ENCODE measurements at places on chromosomes 11 and 22.

GRCh38 chr11:57798905-57799559, 37.4 kb downstream of the CTNND1 start:
- no peak for DNase-seq

GRCh38 chr11:117239295-117239694, 6.8 kb downstream of the RNF214 start:
- DNase-seq: no peak

DNA sequence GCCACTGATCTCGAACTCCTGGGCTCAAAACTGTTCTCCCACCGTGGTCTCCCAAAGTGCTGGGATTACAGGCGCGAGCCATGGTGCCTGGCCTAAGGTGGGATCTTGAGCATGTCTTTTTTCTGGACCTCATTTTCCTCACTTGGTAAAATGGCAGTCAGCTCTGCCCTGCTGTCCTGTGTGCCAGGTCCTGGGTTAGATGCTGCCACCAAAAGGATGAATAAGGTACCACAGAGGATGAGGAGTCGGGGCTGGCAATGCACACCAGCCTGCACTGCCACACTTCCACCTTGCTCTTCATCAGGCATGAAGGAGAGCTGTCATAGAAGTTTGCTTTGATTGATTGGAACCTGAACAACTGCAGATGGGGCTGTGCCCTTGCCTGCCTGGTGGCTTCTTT, 32.3 kb downstream of the ACO2 start:
- DNase-seq: no peak

- no peak for DNase-seq
Measured at GRCh38 chr11:37544491-37544890, 946.5 kb upstream of the RAG2 start.

GRCh38 chr11:3867209-3868091, 12.0 kb downstream of the STIM1 start:
- DNase-seq: no peak

- DNase-seq: no peak
Measured at GRCh38 chr11:75924966-75925784, 110.2 kb downstream of the UVRAG start.

- no peak for DNase-seq
Measured at GRCh38 chr11:79404806-79405205, 36.0 kb downstream of the TENM4 start.

DNA sequence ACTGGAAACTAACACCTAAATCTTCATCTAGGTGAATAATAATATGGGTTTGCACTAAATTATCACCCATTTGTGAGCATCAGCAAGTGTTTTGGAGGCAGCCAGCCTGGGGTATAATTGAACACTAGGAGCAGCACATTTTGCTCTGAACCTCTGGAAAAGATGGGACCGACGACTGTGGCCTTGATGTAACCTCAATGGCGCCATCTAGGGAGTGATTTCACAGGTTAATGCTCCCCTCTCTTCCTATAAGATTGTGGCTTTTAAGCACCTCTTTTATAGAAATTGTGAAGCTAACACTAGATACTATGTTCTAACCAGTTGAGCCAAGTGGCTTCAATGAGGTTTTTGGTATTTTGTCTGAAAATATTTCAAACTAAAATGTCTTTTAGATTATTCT, 203.7 kb downstream of the NELL1 start:
- DNase-seq: peak; percentile 92

DNA sequence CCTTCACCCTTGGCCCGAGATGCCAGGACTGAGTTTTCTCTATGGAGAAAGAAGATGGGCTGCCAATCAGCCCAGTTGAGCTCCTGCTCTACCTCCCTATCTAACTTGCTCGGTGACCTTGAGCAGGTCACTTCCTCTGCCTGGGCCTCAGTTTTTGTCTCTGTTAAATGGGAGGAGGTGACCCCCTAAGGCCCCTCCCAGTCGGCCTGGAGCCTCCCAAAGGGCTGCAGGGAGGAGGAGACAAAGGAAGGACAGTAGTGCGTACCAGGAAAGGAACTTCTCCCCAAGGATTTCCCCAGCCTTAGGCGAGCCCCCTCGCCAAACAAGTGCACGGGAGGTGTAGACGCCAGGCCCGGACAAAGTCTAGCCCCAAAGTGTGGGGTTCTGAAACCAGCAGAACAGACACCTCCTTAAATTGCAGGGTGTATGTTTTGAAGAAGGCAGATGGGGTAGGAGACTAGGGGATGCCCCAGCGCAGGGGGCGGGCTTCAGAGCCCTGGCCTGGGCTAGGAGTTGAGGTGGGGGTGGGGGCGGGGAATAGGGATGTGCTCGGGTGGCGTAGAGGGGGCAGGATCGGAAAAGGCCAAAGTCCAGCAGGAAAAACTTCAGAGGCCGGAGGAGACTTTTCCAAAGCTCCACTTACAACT, 1.0 kb downstream of the CBX7 start:
- DNase-seq: no peak

DNA sequence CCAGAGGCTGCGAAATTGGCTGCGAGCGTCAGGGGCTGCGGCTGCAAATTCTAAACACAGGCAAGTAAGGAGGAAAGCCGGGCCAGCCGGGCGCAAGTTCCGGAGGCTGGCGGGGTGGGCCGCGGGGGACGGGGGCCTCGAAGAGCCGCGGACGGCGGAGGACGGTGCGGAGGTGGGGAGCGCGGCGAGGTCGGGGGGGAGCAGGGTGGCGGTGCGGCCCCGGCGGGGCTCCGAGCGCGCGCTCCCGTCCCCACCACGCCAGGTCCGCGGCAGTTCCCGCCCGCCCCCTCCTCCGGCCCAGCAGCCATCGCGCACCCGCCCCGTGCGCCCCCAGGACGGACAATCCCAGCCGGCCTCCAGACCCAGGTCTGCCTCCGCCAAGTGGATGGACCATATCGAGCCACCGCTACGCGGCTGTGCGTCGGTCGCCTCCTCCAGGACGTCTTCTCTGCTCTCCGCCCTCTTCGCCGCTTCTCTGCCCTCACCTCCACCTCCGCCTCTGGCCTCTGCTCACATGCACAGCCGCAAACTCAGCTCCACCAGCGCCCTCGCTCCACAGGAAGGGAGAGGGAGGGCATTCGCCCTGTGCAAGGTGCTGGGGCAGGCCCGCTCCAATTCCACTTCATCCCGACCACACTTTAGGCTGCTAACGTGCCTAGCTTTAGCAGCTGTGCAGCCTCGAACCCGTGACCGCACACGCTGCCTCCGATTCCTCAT, 7.2 kb downstream of the ELFN2 start:
- no peak for DNase-seq

DNA sequence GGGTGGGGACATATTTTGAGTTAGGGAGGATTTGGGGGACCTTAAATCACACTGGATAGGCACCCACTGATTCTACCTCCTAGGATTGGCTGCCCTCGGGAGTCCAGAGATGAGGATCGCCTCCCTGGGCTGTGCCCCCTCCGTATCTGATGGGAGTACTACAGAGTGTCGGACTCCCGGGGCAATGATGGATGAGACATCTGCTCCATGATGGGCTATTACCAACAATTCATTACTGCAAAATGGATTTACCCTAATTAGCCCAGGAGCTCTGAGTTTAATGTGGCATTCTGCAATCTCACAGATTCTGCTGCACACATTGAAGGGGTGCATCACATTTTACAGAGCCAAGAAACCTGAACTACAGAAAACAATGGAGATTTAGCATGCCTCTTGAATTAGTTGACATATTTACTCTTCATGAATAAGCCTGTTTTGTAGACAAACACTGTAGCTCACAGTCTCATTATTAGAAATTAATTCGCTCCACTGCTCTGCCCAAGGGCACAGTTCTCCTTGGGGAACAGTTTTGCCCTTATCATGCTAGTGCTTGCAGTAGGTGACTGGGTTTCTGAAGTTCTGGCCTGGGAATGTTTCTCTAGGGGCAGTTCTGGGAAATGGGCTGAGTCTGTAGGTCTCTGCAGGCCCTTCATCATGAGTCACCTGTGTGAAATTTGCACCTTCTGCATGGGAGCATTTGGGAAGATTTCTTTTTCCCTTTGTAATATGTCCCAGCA, 217.1 kb upstream of the PLET1 start:
- peak; percentile 74 for DNase-seq

Measured in COR-L47 (cell line).